ENCODE measurements at places on chromosomes 11 and 22.

- DNase-seq: no peak
Measured at GRCh38 chr11:89327885-89328284, 150.2 kb downstream of the TYR start.

GRCh38 chr22:25057013-25057881 lies 104.7 kb downstream of the KIAA1671 start:
- DNase-seq: peak; percentile 73

- no peak for DNase-seq
Measured at GRCh38 chr11:61453695-61454094, 23.8 kb downstream of the SDHAF2 start.

- peak; percentile 99 for DNase-seq
Measured at GRCh38 chr11:66371627-66372415, at the start of gene SLC29A2. Gene SLC29A2 (minus strand): TSS chr11:66371760. CDS start chr11:66371591, 169 bp downstream.
